ENCODE measurements at places on chromosomes 7 and 10. TPM values are rescaled to one million over a fixed set of nuclear protein-coding genes. Genes with fewer than 3 reads are reported as not detected.

- no peak for DNase-seq
Measured at GRCh38 chr10:79937701-79938151, 11.2 kb downstream of the SFTPD start.

DNA sequence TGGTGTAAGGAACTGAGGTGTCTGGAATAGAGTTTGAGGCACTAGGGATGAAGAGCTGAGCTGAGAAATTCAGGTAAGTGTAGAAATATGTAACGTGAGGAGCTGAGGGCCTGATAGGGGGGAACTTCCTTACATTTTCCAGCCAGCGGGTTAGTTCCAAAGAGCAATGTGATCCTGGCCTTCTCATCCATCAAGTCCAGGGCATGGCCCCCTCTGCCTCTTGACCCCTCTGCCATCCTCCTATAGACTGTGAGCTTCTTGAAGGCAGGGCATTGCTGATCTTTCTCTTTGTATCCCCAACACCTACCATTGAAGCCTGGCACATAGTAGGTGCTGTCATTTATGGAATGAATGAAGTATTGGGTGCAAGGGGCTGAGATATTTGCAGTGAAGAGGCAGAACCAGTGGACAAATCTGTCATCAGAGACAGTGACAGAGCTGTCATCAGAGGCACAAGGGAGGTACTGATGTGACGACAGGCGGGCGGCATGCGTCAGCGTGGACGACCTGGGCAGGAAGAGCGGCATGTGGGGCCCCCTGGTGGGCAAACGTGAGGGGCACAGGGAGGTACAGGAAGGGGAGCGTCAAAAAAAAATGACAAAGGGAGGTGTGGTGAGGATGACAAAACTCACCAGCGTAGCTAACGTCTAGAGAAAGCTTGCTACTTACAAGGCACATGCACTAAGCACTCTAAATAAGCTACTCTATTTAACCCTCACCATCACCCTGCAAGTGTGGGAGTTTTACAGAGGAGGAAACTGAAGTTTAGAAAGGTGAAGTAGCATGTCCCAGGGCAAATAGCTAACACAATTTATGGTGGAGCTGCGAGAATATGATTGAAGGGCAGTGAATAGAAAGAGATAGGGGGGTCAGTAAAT, 5.2 kb upstream of the CAMK2G start:
- DNase-seq: peak; percentile 78

- DNase-seq: no peak
Measured at GRCh38 chr10:49082766-49083165, 32.6 kb downstream of the VSTM4 start.

- no peak for DNase-seq
Measured at GRCh38 chr7:107392830-107393229, 77.0 kb upstream of the GPR22 start.

The LRRC4 gene
- total RNA-seq: not detected

The FXYD4 gene
- total RNA-seq: not detected

The NEUROG3 gene
- total RNA-seq: not detected

DNA sequence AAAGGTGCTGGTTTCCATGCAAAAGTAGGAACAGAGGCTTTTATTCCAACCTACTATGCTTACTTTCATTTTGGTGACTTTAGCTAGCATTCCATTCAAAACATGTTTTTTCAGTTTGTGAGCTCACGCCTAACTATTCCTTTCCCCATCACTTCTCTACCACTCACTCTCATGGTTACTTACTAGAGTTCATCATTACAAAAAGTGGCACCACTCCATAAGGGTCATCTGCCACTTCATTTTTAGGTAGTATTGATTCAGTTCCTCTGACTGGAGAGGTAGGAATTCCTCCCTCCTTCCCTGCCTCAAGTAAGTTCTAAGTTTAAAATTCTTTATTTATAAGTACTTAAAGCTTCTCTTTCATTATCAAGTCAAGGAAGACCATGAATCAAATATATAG, 543.1 kb downstream of the HTR7 start:
- DNase-seq: no peak

GRCh38 chr10:61487506-61487905, 34.3 kb upstream of the TMEM26 start:
- DNase-seq: no peak

DNA sequence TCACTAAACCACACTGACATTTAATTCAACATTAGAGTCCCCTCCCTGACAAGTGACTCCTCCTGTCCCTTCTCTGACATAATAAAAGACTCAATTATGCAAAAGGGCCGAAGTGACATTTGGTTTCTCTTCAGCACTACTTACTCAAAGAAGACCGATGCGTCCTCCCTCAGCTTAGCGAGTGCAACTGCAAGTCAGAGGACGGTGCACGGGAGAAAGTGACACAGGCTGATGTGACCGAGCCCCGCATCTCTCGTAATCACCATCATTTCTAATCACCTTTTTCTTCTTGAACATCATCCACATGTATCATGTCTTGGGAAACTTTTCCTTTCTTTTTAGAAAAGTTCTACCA, 155.7 kb downstream of the TCERG1L start:
- no peak for DNase-seq

GRCh38 chr7:150451833-150452461, 1.5 kb downstream of the GIMAP8 start:
- DNase-seq: no peak

DNA sequence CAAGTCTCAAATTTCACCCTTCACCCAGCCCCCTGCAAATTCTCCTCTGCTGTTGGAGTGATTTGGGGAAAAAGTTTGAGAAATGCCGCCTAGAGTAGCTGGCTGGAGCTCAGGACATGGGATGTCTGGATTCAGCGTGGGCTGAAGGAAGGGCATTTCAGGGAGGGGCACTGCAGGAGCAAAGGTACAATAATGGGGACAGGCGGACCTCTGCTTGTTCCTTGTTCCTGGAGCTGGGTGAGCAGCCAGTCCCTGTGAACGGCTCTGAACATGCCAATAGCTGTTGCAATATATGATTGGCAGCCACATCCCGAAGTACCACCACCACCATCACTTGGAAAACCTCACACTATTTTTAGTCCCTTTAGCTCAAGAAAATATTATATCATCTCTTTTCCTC, 23.4 kb downstream of the ADRA2A start:
- DNase-seq: no peak

The ABCB4 gene
- total RNA-seq: not detected

The PDZD7 gene
- 0.27 TPM for total RNA-seq

The PSPH gene
- total RNA-seq: 84.3 TPM

GRCh38 chr10:26881600-26882331, 21.0 kb upstream of the ABI1 start:
- DNase-seq: peak; percentile 85

DNA sequence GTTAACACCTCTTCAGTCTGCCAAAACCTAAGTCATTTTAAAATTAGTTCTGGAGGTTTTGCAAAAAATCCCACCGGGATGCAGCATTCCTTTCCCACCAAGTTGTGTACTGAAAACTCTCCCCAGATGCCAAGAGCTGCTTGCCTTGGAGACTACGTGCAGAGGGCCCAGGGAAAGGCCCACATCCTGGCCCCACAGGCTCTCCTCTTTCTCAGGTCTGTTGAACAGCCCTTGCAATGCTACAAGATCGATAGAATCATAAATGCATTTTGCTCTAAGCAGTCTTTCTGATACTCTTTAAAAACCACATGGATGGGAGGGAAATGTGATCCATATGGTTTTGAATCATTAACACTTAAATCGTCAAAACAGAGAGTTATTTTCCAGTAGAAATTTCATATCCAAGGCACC, 126.7 kb upstream of the ZMIZ1 start:
- DNase-seq: peak; percentile 28

DNA sequence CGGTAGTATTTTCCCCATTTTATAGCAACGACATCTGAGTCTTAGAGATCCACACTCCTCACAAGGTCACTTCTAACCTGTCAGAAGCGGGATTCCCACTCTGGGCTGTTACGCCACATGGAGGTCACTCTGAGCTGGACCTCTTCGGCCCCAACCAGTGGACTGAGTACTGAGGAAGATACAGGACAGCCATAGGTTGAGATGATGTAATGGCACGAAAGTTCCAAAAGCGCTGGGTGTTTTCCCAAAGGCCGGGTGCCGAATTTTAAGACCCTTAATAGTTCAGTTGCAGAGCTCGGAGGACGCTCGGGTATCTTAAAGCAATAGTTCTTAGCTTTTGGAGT, 699 bp downstream of the GHITM start:
- peak; percentile 66 for DNase-seq

The VIPR2 gene
- total RNA-seq: not detected

The PWWP2B gene
- total RNA-seq: 7.2 TPM

- no peak for DNase-seq
Measured at GRCh38 chr10:50615658-50616057, 8.1 kb downstream of the SGMS1 start.

GRCh38 chr7:52962402-52963076, 72.9 kb upstream of the POM121L12 start:
- DNase-seq: no peak

DNA sequence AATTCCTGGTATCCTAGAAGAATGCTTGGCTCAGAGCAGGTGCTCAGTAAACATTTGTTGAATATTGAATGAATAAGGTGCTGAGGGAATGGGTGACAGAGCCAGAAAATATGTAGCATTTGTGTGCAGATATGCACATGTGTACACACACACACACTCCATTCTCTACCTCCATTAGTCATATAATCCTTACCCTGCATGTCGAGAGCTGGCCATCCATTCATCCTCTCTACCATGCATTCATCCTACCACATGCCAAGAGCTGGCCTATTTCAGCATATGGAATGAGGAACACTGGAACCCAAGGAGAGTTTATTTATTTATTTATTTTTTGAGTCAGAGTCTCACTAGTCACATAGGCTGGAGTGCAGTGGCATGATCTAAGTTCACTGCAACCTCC, 284.8 kb downstream of the PLXNA4 start:
- no peak for DNase-seq

The METTL27 gene
- 10.7 TPM for total RNA-seq

GRCh38 chr10:110647136-110647430, 2.9 kb downstream of the RBM20 start:
- no peak for DNase-seq

- DNase-seq: peak; percentile 69
Measured at GRCh38 chr7:73978661-73979563, 49.1 kb upstream of the ELN start.

DNA sequence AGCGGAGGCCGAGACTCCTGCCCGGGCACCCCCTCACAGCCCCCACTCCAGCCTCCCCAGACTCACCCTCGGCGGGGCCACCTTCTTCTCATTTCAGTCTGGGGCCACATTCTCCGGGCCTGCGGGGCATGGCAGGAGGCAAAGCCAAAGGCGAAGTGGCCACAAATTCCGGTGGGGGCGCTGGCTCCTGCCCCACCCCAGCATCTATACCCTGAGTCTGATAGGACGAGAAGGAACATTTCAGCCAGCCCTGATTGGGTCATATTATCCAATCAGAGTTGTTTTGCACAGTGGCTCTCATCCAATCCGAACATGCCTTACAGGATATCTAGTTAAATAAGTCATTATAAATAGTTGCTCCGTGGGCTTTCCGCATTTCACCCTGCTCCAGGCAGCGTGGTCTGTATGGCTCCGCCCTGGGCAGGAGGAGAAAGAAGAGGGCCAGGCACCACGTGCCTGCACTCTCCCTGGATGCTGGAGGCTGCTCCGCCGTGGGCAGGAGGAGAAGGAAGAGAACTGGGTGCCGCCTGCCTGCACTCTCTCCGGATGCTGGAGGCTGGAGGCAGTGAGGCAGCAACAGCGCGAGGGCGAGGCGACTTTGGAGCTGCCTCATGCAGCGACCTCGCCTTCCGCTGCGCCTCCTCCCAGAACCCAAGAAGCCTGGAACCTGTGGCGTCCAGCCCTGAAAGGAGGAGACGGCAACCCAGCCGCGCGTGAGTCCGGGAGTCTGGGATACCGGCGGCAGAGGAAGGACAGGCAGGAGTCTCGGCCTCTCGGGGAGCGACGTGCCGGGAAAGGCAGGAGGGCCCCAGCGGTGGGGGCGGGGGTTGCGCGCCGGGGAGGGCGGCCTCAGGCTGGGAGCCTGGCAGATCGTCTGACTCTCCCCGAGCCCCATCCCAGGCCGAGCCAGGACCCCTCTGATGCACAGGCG, 162.9 kb downstream of the ZNF33B start:
- peak; percentile 18 for DNase-seq

The FKBP6 gene
- total RNA-seq: not detected

DNA sequence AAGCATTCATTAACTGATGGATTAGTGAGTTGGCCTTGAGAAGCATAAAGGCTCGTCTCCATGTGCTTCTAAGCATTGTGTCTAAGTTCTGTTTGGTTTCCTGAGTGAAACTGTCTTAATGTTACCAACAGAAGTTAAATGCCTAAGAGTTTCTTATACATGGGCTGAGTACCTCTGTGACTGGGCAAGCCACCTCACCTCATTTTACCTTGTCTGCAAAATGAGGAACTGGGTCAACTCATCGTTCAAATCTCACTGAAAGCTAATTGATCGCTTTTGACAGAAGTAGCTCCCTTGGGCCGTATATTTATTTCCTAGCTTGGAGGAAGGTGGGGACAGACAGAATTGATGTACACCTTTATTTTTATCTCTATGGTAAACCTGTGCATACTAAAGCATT, 88.9 kb downstream of the TCF7L2 start:
- no peak for DNase-seq

- no peak for DNase-seq
Measured at GRCh38 chr10:80518807-80519360, 18.8 kb upstream of the SH2D4B start.

DNA sequence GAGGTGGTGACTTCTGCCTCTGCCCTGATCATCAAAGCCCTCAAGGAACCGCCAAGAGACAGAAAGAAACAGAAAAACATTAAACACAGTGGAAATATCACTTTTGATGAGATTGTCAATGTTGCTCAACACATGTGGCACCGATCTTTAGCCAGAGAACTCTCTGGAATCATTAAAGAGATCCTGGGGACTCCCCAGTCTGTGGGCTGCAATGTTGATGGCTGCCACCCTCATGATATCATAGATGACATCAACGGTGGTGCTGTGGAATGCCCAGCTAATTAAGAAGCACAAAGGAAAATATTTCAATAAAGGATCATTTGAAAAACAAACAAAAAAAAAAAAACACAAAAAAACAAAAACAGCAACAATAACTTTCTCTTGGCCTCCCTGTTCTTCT, 59.5 kb upstream of the TOMM7 start:
- no peak for DNase-seq

The BMS1 gene
- 29.6 TPM for total RNA-seq

The PRSS1 gene
- total RNA-seq: not detected

The TMEM213 gene
- total RNA-seq: 0.33 TPM

- DNase-seq: peak; percentile 58
Measured at GRCh38 chr7:149719050-149719899, 54.1 kb downstream of the ZNF467 start.

- DNase-seq: no peak
Measured at GRCh38 chr10:34798654-34799053, 16.4 kb downstream of the PARD3 start.

The AKR1C4 gene
- not detected for total RNA-seq

DNA sequence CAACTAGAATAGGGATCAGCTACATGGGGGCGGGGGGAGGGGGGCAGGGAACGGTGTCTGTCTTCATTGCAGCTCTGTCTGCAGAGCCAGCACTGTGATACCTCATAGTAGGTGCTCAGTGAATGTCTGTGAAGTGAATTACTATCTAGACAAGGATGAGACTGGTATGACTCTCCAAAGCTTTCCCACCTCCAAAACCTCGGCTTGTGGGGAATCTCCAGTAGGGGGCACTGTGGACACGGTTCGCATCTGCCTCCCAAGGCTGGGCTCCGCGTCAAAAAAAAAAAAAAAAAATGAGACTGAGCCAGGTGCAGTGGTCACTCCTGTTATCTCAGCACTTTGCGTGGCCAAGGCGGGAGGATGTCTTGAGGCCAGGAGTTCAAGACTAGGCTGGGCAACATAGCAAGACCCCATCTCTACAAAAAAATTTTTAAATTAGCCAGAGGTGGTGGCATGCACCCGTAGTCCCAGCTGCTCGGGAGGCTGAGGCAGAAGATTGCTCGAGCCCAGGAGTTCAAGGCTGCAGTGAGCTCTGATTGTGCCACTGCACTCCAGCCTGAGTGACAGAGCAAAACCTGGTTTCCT, 9.6 kb downstream of the TRIM56 start:
- DNase-seq: peak; percentile 77

The TMEM140 gene
- 12.1 TPM for total RNA-seq

Measured in fibroblast of the aortic adventitia (primary cell).